SJSA1 (cell line): ENCODE measurements at places on chromosomes 4 and X.

- no peaks in the 10 kb centered on the region for H3K4me1 ChIP-seq
- DNase-seq = no peak
- no peak overlapping the region for H3K27ac ChIP-seq
- H3K4me3 ChIP-seq = no peak overlapping the region
These were observed 27.0 kb downstream of the OTUD4 start for GRCh38 chr4:145153181-145153903.

GRCh38 chr4:3489451-3489962 is 26.4 kb downstream of the DOK7 start:
- no peaks in the 10 kb centered on the region for H3K27me3 ChIP-seq
- H3K27ac ChIP-seq = no peak overlapping the region
- H3K4me1 ChIP-seq = peaks cover 2% of the 10 kb centered on the region; the same call in 1 of the 2 replicates
- H3K4me3 ChIP-seq = no peak overlapping the region
- DNase-seq = no peak

DNA sequence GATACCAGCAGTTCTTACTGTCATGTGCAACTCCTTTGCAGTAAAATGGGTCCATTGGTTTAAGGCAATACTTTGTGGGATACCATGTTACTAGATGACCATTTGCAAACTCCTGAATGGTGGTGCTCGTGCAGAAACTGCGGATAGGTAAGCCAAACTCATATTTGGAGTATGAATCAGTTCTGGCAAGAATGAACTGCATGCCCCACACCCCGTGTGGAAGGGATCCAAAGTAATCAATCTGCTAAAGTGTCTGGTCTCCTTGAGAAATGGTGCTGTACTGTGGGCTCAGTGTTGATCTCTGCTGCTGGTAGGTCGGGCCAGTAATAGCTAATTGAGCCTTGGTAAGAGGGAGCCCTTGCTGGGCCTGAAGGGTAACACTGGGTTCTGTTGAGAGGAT is 4.2 kb upstream of the TAB3 start:
- H3K27me3 ChIP-seq = no peaks in the 10 kb centered on the region
- H3K36me3 ChIP-seq = peaks cover 4% of the 10 kb centered on the region
- no peak overlapping the region for H3K27ac ChIP-seq
- no peak overlapping the region for H3K4me3 ChIP-seq
- no peak for DNase-seq
- no peaks in the 10 kb centered on the region for H3K4me1 ChIP-seq

GRCh38 chrX:56564164-56564885 is 898 bp downstream of the UBQLN2 start:
- peaks cover 18% of the 10 kb centered on the region for H3K36me3 ChIP-seq
- peak overlapping the region; percentile 92 for H3K27ac ChIP-seq
- no peak for DNase-seq
- peak overlapping the region; percentile 81 for H3K4me3 ChIP-seq
- no peaks in the 10 kb centered on the region for H3K27me3 ChIP-seq
- H3K4me1 ChIP-seq = 0 out of 2 replicates have a peak, but pooled peaks cover 4% of the 10 kb centered on the region

DNA sequence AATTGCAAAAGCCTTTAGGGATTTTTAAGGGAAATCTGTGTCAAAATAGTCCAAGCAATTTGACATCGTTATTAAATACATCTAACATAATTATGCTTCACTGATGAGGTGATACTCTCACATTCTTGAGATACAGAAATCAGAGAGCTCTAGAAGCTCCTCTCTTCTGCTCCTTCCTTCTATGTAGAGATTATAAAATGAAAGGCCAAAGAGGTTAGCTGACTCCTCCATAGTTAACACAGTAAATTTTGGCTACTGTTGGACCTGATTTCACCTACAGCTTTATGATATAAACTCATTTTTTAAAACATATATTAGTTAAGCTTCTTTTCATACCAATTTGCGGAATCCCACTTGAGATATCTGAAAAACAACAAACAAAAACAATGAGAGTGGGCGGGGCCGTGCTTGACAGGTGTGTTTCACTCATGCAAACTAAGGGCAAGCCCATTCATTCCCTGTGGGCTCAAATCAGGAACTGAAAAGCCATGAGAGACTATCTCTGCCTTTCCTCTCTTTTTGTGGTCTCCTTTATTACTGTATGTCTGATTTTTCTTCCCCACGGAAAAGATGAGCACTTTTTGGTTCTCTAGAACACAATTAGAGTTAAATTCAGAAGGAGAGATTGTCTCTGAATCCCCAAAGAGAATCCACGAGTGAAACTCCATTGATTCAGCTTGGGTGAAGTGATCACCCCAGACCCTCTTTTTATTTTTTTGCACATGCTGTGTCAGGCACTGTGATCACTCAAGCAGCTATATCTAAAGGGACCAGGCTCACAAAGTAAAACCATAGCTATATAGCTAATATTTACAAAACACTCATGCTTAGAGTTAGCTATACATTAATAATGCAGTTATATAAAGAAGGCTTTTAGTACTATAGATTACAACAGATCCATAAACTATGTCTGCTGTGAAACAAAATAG is 566.3 kb downstream of the IL15 start:
- no peak overlapping the region for H3K4me3 ChIP-seq
- H3K4me1 ChIP-seq = no peaks in the 10 kb centered on the region
- H3K36me3 ChIP-seq = no peaks in the 10 kb centered on the region
- no peak overlapping the region for H3K27ac ChIP-seq
- DNase-seq = no peak

- H3K4me1 ChIP-seq = no peaks in the 10 kb centered on the region
- no peak overlapping the region for H3K27ac ChIP-seq
- no peak overlapping the region for H3K4me3 ChIP-seq
- DNase-seq = no peak
These were observed 72.6 kb downstream of the NWD2 start for GRCh38 chr4:37317104-37317643.

DNA sequence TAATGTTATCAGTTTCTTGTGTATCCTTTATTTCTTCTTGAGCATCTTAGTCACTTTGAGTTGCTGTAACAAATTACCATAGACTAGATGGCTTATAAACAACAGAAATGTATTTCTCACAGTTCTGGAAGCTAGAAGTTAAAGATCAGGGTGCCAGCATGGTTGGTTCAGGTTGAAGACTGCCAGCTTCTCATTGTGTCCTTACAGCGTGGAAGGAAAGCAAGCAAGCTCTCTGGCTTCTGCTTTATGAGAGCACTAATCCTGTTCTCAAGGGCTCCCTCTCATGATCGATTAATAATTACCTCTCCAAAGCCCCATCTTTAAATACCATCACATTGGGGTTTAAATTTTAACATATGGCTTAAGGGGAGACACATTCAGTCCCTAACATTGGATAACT is 497.2 kb downstream of the RAPGEF2 start:
- H3K4me1 ChIP-seq = no peaks in the 10 kb centered on the region
- H3K27me3 ChIP-seq = peaks cover 19% of the 10 kb centered on the region
- no peak overlapping the region for H3K27ac ChIP-seq
- no peak overlapping the region for H3K4me3 ChIP-seq

GRCh38 chr4:105710678-105711077 is 2.1 kb downstream of the GSTCD start:
- no peak for DNase-seq
- H3K36me3 ChIP-seq = peaks cover 8% of the 10 kb centered on the region
- H3K4me1 ChIP-seq = peaks cover 12% of the 10 kb centered on the region; the same call in 1 of the 2 replicates

DNA sequence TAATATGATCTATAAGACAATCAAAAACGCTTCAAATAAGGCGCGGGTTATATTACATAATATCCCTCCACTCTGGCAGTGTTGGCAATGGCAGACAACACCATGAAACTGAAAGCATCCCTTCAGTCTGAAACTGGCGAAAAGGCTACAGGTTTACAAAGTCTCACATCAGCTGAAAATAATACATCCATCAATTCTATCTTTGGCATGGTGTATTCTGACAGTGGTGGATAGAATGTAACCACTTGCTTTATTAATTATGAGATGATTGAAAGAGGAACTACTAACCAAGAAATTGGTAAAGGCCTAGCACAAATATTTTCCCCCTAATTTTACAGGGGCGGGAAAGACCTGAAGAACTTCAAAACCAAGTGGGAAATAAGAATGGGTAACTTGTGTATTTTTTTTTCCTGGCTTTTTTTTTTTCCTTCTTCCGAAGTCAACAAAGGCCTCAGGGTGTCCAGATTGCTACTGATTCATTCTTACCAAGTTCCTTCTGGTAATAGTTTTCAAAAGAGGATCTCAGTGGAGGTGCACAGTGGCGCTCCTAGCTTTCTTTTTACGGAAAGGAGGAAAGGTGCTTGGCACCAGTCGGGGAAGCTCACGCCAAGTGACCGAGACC is 728 bp downstream of the UBA6 start:
- no peak for DNase-seq
- peaks cover 15% of the 10 kb centered on the region for H3K36me3 ChIP-seq
- H3K4me1 ChIP-seq = peaks cover 11% of the 10 kb centered on the region; the same call in 1 of the 2 replicates
- no peaks in the 10 kb centered on the region for H3K27me3 ChIP-seq

DNA sequence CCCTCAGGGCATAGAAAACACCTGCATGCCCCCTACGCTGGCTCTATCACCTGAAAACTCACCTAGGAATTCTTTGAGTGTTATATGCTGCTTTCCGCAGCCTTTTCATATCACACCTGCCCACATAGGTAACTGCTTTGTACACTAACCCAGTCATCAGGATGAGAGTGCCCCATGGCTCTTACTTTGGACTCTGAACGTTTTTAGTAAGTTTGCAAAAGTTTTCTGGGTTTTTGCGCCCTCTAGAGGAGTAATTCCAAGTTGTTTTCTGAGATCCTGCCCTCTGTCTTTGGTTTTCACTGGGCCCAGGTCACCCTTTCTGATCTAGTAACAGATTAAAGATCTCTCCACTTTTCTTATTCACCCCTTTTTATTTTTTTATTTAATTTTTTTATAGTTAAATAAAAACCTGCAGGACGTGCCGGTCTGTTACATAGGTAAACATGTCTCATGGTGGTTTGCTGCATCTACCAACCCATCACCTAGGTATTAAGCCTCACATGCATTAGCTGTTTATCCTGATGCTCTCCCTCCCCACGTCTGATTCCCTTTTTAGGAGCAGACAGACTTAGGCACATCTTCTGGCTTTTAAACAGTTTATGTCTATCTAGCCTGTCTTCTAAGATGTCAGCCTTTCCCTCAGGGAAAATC is 139.2 kb downstream of the NWD2 start:
- no peak overlapping the region for H3K27ac ChIP-seq
- no peak for DNase-seq
- H3K27me3 ChIP-seq = no peaks in the 10 kb centered on the region
- H3K36me3 ChIP-seq = no peaks in the 10 kb centered on the region
- H3K4me3 ChIP-seq = no peak overlapping the region
- H3K4me1 ChIP-seq = no peaks in the 10 kb centered on the region

DNA sequence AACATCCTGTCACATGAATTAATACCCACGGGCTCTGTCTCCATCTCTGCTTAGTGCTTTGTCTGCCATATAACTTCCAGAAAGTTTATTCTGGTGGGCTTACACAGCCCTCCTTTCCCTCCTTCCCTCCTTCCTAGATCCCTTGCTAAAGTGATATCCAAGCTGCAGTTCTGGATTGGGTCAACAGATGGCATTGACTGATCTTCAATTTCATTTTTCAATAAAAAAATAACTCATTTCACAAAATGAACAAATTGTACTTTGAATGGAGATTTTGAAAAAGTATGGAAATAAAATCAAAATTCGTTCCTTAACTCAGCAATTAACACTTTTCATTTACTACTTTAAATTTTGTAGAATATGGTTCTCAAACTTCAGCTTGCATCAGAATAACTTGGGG is 94.9 kb downstream of the NXF2 start:
- no peaks in the 10 kb centered on the region for H3K36me3 ChIP-seq
- no peaks in the 10 kb centered on the region for H3K4me1 ChIP-seq
- H3K27me3 ChIP-seq = no peaks in the 10 kb centered on the region
- no peak overlapping the region for H3K27ac ChIP-seq
- no peak overlapping the region for H3K4me3 ChIP-seq

DNA sequence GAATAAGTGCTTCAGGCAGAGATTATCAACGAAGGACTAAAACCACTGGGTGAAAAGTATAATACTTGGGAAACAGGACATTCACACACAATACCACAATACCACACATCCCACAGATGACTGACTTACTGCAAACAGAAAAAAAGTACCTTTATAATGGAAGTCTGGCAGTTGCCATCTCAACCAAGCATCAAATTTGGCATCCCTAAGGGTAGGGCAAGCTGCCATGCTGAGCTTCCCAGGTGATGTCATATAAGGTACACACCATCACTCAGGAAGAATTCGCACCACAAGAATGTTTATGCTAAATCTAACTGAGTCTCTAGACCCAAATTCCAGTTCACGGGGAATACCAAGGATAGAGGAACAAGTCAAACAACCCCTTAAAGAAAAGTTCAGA is 9.1 kb downstream of the QDPR start:
- no peaks in the 10 kb centered on the region for H3K36me3 ChIP-seq
- no peaks in the 10 kb centered on the region for H3K27me3 ChIP-seq
- no peak overlapping the region for H3K4me3 ChIP-seq
- H3K4me1 ChIP-seq = peaks cover 9% of the 10 kb centered on the region
- H3K27ac ChIP-seq = no peak overlapping the region
- no peak for DNase-seq

DNA sequence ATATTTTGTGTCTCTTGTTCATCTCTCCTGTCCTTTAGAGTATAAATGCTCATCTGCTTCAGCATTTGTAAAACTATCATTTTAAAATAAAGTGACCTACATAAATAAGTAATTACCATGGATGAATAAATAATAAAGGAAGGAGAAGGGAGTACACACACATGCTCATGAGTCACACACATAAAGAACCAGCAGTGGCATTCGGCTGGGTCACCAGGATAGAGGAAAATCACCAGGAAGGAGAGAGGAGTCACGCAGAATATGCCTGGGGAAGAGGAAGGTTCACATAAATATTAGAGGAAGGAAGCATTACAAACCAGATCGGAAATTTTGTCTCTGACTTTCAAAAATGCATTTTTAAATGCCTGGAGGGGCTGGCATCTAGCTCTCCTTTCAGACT is 38.5 kb upstream of the MED14 start:
- no peaks in the 10 kb centered on the region for H3K27me3 ChIP-seq
- peak; percentile 19 for DNase-seq
- no peak overlapping the region for H3K4me3 ChIP-seq
- no peak overlapping the region for H3K27ac ChIP-seq

DNA sequence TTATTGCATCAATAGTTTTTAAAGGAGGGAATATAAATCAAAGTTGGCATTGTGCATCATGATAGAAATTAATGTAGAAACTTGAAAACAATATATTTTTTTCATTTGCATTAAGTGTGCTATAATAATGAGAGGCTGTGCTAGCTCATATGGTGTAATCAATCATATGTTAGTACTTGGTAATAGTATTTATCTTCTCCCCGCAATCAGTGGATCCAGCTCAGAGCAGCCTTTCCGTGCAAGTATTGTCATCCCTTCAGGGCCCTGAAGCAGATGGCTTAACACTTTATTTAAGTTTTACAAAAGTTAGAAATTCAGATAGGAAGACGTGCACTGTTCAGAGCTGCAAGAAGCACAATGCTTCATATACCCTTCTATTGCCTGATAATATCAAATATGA is 616.3 kb upstream of the ATOH1 start:
- no peaks in the 10 kb centered on the region for H3K36me3 ChIP-seq
- no peaks in the 10 kb centered on the region for H3K4me1 ChIP-seq
- H3K27me3 ChIP-seq = 0 out of 2 replicates have a peak, but pooled peaks cover 3% of the 10 kb centered on the region
- no peak overlapping the region for H3K27ac ChIP-seq
- DNase-seq = no peak
